ENCODE measurements at places on chromosomes 1 and 21. TPM values are rescaled to one million over a fixed set of nuclear protein-coding genes. Genes with fewer than 3 reads are reported as not detected.
A peak's percentile ranks its signal among the peaks of the same experiment; 100 is the strongest.

GRCh38 chr1:40081871-40082270 is 15.2 kb downstream of the PPT1 start:
- H3K36me3 ChIP-seq = peaks cover 42% of the 10 kb centered on the region
- DNase-seq = no peak
- peaks cover 5% of the 10 kb centered on the region for H3K4me1 ChIP-seq
- H3K27ac ChIP-seq = no peak overlapping the region

DNA sequence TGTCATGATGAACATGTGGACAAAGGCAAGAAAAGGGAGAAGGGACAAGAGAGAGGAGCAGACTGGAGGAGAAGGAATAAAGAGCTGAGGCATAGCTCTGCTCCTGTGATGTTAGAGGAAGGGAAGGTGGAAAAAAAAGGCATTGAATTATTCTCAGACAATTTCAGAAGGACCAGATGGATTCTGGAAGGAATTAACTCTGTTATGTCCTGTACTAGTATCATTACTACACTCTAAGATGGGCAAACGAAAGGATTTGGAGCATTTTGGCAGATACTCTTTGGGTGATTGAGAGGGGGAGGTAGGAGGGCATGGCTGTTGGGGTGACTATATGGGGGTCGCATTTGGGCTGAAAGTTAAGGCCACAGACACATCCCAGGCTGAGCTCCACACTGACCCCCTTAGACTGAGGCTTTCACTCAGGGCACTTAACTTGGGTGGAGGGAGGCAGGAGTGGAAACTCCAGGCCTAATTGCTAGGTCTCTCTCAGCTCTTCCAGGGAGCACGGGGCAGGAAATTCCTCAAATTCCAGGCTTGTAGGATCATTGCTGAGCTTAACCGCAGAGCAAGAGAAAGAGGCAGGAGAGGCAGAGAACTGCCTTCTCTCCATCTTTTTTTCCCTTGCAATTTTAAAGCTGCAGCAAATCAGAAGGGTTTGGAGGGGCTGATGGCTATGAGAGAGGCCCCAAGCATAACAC is 25.9 kb downstream of the KIRREL1 start:
- no peak for DNase-seq
- H3K4me3 ChIP-seq = no peak overlapping the region
- peaks cover 10% of the 10 kb centered on the region for H3K27me3 ChIP-seq
- H3K27ac ChIP-seq = no peak overlapping the region
- H3K4me1 ChIP-seq = no peaks in the 10 kb centered on the region

DNA sequence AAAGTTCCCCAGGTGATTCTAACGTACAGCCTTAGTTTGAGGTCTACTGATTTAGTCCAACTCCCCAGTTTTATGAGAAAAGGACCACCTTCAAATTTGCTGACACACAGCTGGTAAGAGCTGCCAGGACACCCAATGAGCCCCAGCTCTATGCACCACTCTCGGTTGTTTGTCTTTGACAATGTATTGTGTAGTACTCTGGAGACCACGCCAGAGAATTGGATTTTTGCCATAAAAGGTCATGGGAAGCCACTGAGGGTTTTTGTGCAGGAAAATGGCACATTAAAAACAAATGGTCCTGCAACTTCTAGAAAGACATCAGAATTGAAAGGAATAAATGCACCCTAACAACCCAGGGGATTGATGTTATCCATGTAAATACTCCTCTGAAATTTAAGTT is 7.1 kb upstream of the IER5 start:
- no peak overlapping the region for H3K27ac ChIP-seq
- DNase-seq = no peak
- no peaks in the 10 kb centered on the region for H3K36me3 ChIP-seq

The PRR9 gene
- not detected for total RNA-seq

GRCh38 chr1:96598416-96599168 is 123.0 kb upstream of the PTBP2 start:
- H3K4me1 ChIP-seq = no peaks in the 10 kb centered on the region
- H3K36me3 ChIP-seq = no peaks in the 10 kb centered on the region
- no peak overlapping the region for H3K27ac ChIP-seq
- no peak for DNase-seq
- H3K27me3 ChIP-seq = peaks cover 3% of the 10 kb centered on the region

DNA sequence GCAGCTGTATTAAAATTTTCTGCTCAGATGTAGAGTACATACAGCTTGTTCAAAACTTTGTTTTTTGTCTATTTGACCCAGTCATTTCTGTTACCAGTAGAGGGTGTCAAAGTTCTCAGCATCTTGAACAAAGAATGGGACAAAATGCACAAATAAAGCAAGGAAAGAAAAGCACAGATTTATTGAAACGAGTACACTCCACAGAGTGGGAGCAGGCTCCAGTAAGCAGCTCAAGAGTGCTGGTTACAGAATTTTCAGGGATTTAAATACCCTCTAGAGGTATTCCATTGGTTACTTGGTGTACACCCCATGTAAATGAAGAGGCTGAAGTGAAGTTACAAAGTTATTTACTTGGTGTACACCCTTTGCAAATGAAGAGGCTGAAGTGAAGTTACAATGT is 8.9 kb upstream of the PRMT6 start:
- DNase-seq = no peak
- H3K4me1 ChIP-seq = no peaks in the 10 kb centered on the region
- H3K4me3 ChIP-seq = no peak overlapping the region
- peaks cover 17% of the 10 kb centered on the region for H3K27me3 ChIP-seq
- H3K36me3 ChIP-seq = no peaks in the 10 kb centered on the region

DNA sequence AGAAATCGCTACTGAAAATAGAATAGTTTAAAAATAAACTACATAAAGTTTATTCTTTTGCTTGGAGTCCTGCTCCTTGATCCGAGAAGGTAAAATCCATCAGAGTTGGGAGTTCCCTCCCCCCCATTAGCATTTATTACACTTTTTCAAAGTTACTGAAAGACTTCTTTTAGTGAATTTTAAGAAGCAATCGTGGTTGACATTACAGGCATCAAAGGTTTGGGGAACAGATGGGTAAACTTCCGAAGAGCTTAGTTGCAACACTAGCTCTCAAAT is 31.0 kb upstream of the NFIA start:
- DNase-seq = no peak
- peaks cover 26% of the 10 kb centered on the region for H3K4me1 ChIP-seq
- no peaks in the 10 kb centered on the region for H3K36me3 ChIP-seq
- peak overlapping the region; percentile 64 for H3K4me3 ChIP-seq
- peaks cover 50% of the 10 kb centered on the region for H3K27me3 ChIP-seq

The HNRNPU gene
- total RNA-seq = 469 TPM

DNA sequence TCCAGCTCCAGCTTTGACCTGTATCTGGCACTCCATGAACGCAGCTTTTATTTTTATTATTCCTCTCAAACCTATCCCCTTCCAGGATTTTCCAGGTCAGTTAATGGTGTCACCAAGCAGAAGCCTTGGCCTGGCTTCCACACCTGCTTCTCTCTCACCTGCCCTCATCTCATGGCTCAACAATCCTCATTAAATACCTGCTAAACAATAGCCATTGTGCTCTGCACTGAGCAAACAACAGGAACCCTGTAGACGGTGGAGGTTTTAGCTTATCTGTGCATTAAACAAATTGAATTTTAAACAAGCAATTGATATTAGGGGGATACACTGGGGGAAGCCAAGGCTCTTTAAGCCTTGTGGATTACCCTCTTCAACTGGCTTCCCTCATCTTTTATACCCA is 15.3 kb downstream of the PYCR2 start:
- H3K27ac ChIP-seq = no peak overlapping the region
- H3K27me3 ChIP-seq = no peaks in the 10 kb centered on the region
- H3K4me1 ChIP-seq = peaks cover 22% of the 10 kb centered on the region
- no peak for DNase-seq

- H3K36me3 ChIP-seq = no peaks in the 10 kb centered on the region
- peaks cover 95% of the 10 kb centered on the region for H3K4me1 ChIP-seq
- no peaks in the 10 kb centered on the region for H3K27me3 ChIP-seq
These were observed 177.5 kb downstream of the HIVEP3 start for GRCh38 chr1:41741244-41741643.

DNA sequence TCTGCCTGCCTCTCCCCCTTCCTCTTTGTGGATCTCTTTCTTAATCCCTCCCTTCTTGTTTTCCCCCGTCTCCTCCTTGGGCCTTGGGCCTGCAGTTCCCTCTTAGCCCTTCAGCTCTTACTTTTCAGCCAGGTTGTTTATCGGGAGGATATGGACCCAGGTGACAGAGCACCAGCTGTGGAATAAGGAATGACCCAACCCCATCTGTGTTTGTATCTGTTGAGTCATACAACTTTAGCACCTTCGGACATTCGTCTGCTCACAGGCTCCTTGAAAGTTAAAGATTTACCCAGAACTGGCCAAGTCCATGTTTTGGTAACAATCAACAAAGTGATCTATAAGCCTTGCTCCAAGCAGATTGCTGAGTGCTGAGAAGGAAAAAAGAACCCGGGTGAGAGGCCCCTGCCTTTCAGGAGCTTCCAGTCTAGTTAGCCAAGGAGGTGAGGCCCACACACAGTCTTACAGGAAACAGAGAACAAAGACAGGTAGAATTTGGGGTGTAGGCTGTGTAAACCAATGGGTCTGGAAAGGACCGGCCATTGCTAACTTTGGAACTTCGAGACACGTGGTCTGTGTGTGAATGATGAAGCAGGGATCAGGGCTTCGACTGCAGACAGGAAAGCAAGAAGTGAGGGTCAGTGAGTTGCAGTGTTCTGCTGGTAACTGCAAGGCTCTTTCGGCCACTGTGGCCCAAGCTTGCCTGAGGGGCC is 66.7 kb upstream of the F3 start:
- no peak overlapping the region for H3K27ac ChIP-seq
- no peak overlapping the region for H3K4me3 ChIP-seq
- no peaks in the 10 kb centered on the region for H3K36me3 ChIP-seq
- peaks cover 10% of the 10 kb centered on the region for H3K27me3 ChIP-seq

DNA sequence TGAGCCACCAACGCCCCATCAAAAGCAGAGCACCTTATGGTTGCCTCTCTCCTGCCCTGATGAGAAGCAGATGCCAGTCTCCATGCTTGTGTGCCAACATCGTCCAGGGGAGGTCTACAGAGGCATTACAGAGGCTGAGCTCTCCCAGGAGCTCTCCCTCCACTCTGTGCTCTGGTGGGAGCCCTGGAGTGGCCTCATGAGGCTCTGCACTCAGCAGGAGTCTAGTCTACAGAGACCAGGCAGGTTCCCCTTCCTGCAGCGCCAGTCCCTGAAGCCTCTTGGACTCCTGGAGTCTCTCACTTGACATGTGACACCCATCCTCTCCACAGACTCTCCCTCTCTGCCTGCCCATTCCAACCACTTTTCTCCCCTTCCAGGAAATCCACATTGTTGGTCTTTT is 3.4 kb downstream of the DCST1 start:
- no peak overlapping the region for H3K4me3 ChIP-seq
- H3K4me1 ChIP-seq = no peaks in the 10 kb centered on the region
- H3K27ac ChIP-seq = no peak overlapping the region
- H3K27me3 ChIP-seq = peaks cover 5% of the 10 kb centered on the region
- no peak for DNase-seq
- no peaks in the 10 kb centered on the region for H3K36me3 ChIP-seq

DNA sequence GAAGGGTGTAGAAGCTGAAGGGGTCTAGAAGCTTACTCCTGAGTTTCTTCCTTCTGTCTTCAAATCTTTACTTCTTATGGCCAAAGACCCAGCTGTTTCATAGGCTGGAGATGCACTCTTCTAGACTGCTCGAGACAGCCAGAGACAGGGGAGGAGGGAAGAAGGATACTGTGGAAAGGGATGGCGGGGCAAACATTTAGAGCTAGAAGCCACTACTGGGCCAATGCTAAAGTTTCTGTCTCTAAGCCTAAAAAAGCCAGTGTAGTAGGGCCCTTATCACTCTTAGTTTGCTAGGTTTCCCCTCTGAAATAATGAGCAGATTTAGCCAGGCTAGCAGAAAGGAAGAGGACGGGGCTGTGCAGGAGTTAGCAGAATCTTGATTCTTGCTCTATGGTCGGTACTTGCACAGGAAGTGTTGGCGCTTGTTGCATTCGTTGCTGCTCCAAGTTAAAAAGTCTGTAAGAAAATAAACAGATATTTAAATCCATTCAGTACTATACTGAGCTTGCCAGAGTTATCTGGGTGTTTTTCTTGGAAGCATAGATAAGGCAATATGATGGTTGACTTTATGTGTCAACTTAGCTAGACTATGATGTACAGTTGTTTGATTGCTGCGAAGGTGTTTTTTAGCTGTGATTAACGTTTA is 16.9 kb downstream of the REG4 start:
- H3K27ac ChIP-seq = no peak overlapping the region
- peaks cover 23% of the 10 kb centered on the region for H3K4me1 ChIP-seq
- H3K36me3 ChIP-seq = peaks cover 2% of the 10 kb centered on the region
- DNase-seq = no peak
- H3K4me3 ChIP-seq = no peak overlapping the region
- no peaks in the 10 kb centered on the region for H3K27me3 ChIP-seq

DNA sequence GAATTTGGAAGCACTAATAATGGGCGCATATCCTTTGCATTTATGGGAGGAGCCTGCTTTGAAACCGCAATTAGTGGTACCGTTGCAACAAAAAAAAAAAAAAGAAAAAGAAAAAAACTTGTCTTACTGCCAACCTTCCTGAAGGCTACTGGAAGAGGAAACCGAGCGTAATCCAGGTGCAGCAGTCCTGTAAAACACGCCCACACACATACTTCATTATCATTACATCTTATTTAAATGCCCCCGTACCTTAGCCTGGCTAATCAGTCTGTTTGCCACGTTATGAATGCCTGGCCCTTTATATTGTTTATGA is 686 bp upstream of the ZNF281 start:
- no peak for DNase-seq
- peaks cover 46% of the 10 kb centered on the region for H3K4me1 ChIP-seq
- peaks cover 34% of the 10 kb centered on the region for H3K36me3 ChIP-seq

The PHTF1 gene
- total RNA-seq = 13.1 TPM

Measured in activated CD8-positive, alpha-beta T cell treated with anti-CD3 and anti-CD28 coated beads for 36 hours (primary cell).